ENCODE measurements at places on chromosomes 2 and 18.

- no peak for DNase-seq
Measured at GRCh38 chr2:179749210-179749609, 112.2 kb downstream of the ZNF385B start.

GRCh38 chr2:96533292-96534073, 3.1 kb upstream of the ARID5A start:
- DNase-seq = no peak

- DNase-seq = no peak
Measured at GRCh38 chr2:74564222-74564621, 9.7 kb downstream of the DOK1 start.

DNA sequence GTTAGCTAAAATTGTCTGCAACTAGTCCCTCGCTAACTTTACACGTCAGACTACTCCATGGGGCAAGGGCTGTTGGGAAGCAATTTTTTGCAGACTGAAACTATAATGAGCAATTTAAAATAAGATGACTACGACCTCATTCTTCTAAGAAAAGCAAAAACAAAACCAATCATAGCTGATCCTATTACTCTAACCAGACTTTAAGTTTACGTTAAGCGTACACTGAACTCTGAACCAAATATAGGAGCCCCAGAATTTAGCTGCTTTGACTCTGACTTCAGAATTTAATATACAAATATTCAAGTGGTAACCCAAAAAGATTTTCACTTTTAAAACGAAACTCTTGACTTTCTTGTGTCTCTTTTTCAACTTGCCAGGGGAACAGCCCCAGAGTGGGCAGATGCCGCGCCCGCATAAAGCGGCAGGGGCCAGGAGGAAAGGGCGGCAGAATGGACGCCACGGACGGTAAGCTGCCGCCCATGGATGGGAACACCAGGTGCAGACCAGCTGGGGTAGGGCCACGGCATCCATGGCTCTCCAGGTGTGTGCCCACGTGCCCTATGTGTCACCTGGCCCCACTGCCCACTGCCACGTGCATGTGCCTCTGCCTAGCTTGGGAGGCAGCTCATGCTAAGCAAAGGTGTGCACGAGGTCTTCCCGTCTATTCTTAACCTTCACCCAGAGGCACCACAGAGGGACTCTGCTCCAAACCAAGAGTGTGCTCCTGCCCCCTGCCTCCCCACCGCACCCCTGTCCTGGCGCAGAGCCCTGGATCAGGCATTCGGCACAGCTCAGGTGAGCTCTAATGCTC, 217.6 kb downstream of the HDAC4 start:
- DNase-seq = no peak

DNA sequence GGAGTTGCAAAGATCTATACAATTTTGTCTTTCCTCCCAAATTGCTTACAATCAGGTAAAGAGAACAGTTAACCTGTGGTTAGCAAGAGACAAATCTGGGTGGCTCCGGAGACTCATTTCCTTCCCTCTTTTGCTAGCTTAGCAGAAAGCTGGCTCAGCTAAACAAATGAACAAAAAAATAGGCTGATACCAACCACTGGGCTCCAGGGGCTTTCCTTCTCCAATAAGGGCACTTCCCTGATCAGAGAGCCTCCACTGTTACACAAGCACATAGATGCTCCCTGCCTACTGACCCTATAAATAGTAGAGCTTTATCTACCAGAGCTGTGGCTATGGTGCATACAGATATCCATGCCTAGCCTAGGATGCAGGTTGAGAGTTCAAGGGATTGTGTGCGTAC, 90.1 kb upstream of the ARL5A start:
- no peak for DNase-seq

DNA sequence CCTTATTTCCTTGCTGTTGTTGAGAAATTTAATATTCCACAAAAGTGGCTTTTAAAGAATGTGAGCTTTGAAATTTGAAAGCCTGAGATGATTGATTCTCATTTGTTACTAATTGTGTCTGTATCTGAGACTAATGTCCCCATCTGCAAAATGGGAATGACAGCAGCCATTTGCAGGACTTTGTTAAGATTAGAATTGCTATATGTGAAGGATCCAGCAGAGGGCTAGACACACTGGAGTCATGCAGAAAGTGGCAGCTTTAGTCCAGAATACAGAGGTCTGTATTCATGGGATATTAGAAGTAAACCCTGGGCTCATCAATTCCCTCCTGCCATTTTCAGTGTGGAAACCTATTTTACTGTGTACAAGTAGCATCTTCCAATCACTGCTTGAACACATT, 296.5 kb upstream of the GYPC start:
- DNase-seq = no peak

- no peak for DNase-seq
Measured at GRCh38 chr2:74364533-74365505, 15.3 kb downstream of the DCTN1 start.

DNA sequence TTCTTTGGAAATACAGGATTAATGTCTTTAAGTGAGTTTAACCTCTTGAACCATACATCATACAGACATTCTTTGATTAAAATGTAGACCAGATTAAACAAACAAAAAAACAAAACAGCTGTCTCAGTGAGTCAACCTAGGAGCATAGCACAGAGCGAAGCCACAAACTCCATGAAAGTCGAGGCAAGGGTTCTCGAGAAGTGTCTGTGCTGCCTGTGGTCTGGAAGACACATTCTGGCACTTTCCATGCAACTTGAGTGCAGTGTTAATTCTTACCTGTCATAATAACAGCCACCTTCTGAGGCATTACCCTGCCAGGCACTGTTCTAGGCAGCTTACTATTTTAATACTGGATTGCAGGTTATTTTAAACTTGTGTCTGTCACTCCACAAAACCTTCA, 435.5 kb upstream of the MMADHC start:
- no peak for DNase-seq

GRCh38 chr2:210190345-210190744, 19.1 kb upstream of the KANSL1L start:
- DNase-seq = no peak

DNA sequence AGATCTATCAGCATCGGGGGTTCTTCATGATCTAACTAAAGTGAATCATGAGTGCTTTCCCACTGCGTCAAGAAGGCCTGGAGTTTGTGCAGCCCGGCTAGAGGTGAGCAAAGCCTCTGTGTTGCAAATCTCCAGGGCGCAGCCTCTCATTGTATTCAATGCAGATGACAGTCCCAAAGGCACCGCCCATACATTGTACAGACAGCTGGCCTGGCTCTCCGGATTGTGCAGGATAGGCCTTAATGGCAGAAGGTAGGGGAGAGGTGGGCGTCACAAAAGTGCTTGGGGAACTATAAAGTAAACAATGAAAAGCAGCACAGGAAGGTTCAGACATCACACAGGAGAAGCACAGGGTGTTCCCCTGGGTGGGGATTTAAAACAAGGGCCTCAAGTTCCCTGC, 907 bp upstream of the GYPC start:
- DNase-seq = no peak

DNA sequence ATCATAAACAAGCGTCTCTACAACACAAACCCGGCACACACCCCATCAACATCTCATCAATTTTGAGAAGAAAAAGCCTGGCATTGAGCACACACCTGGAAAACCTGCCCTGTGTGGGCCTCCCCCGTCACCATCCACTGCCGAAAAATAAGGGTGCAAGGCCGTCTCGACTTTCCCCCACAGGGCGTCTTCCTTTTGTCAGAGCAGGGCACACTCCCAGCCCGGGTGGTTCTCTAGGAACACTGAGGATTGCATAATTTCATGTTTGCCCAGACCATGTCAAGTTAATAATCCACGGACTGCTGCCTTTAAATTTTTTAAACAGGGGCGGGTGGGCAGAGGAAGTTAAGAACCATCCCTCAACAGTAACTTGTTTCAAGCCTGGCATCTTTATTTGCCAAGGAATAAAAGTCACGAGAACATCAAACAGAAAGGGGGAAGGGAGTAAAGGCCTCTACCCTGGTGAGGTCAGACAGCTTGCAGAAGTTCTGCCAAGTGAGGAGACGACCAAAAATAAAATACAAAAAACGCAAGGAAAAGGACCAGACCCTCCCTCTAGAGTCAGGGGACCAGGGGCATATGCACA, 2.1 kb downstream of the TFCP2L1 start:
- no peak for DNase-seq

- no peak for DNase-seq
Measured at GRCh38 chr2:216539791-216540241, 41.2 kb downstream of the RPL37A start.

- no peak for DNase-seq
Measured at GRCh38 chr2:26442301-26442700, 35.6 kb downstream of the OTOF start.

DNA sequence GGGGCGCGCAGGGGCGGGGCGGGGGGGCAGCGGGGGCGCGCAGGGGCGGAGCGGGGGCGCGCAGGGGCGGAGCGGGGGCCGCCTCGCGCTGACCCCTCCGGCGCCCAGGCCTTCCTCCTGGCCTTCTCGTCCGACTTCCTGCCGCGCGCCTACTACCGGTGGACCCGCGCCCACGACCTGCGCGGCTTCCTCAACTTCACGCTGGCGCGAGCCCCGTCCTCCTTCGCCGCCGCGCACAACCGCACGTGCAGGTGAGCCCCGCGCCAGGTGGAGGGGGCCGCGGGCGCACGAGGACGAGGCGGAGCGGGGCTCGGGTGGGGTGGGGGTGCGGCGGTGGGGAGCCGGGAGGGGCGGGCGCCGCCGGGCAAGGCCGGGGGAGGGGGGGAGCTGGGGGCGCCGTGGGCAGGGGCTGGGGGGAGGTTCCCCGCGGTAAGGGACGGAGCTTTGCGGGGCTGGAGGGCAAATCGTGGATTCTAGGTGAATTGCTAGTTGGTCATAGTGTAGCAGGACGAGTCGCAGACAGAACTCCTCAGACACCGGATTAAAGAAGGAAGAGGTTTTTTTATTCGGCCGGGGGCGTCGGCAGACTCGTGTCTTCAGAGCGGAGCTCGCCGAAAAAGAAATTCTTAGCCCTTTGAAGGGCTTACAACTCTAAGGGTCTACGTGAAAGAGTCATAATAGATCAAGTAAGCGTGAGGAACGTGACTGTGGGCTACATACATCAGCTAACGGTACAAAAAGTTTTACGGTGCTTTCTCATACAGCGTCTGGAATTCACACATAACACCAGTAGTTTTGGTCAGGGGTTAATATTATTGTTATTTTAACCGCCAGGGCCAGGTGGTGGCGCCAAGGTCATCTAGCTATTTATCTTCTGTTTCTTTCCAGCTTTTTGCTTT, 29.9 kb downstream of the ANO7 start:
- no peak for DNase-seq

GRCh38 chr2:109422071-109422757, 191.6 kb downstream of the SEPTIN10 start:
- DNase-seq = no peak

DNA sequence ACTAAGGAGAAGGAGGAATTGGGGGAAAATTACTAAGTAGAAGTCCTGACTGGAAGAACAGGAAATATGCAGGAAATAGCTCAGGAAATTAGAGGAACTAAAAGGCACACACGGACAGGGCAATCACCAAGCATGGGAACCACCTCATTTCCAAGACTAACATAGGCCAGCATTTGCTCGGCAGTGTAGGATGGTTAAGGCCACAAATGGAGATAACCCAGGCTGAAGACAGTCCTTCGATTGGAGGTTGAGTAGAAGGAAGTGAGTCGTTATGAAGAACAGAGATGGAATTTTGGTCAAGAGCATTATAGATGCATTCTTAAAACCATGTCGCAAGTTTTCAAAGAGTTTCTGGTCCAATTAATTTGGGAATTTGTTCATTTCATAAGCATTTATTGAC, 401.4 kb downstream of the ALK start:
- no peak for DNase-seq

GRCh38 chr2:58865436-58865835, 624.3 kb upstream of the FANCL start:
- no peak for DNase-seq

GRCh38 chr18:3720159-3720558, 270.2 kb downstream of the TGIF1 start:
- DNase-seq = no peak

DNA sequence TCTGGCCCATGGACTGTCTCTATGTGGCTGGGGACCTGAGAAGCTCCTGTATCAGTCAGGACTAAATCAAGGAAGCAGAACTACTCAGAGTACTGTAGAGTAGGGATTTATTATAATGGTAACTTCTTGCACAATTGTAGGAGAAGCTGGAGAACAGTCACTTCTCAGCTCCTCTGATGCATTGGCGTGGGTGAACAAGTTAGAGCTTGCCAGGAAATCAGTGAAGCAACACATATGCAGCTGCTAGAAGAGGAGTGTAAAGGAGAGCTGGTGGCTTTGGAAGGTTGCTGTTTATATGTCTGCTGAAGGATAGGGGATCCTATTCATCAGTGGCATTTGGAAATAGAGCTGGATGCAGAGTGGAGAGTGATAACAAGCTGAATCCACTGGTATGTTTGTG, 215.5 kb upstream of the CWC22 start:
- DNase-seq = no peak

DNA sequence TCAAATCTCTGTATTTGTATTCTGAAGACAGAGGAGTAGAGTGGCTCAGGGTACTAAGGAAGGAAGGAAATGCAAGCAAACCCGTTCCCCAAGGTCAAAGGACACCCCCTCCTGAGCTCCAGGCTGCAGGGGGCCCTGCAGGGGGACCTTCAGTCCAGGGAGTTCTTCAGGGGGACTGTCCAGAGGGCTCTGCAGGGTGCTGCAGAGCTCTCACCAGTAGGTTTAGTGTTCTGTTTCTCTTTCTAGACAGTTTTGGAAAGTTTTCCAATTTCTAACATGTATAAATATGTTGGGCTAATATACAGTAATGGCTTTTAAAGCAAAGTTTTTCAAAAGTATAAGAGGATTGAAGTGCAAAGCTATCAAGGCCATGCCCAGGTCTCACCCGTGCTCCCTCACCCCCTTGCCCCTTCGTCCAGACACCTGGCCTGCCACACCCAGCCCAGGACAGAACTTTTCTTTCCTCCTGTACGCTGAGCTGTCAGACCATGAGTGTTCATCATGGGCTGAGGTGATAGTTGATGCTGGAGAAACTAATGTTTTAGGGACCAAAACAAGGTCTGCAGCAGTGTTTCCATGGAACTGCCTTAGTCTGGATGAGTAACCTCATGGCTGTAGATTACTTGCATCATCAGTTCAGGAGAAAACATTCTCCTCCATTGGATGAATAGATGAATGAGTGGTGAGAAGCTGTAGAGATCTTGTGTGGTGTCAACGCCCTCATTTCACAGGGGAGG, 134.2 kb downstream of the GLI2 start:
- DNase-seq = no peak

DNA sequence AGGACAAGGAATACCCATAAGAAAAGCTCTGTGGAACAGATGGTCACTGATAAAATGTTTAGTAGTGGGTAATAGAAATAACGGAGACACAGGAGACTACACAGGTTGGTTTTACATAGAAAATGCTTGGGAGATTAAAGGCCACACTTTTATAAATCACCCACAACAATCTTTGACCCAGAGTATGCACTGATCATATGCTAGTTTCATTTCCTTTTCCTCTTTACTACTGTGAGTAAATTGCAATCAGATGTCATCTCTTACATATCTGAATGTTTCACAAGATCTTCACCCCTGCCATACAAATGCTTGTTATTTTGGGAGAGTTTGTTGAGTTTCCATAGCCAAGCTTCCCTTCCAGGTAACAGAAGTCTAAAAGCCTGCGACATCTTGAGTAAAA, 978.4 kb upstream of the KLHL29 start:
- DNase-seq = no peak

DNA sequence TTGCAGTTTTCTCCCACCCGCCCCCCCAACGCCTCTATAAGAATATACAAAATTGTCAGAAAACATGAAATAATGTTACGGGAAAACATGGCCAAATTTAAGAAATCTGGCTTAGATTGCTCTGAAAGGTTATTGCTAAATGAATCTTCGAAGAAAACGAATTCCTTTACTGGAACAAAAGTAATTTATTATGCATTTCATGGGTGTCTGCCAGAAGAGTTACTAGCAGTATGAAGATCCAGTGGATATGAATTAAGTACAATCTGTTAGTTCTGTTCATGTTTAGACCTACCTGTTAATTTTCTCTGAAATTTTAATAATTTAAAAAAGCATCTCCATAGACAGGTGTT, 21.9 kb downstream of the GATA6 start:
- no peak for DNase-seq

Data from stimulated activated CD4-positive, alpha-beta T cell treated with anti-CD3 and anti-CD28 coated beads, Interleukin-1b, Interleukin-23, amount 100 ng/mL, for 1 hour (primary cell).